ENCODE measurements at places on chromosomes 3 and 15. TPM values are rescaled to one million over a fixed set of nuclear protein-coding genes. Genes with fewer than 3 reads are reported as not detected.

The SUMF1 gene
- total RNA-seq: 15.5 TPM

The ALDH1L1 gene
- 0.36 TPM for total RNA-seq

The HDC gene
- total RNA-seq: not detected

The TRPC1 gene
- total RNA-seq: 29.6 TPM

The ADGRG7 gene
- total RNA-seq: not detected

The UROC1 gene
- total RNA-seq: not detected

The KCNAB1 gene
- total RNA-seq: not detected

The PLCH1 gene
- 0.03 TPM for total RNA-seq

The ATP13A4 gene
- total RNA-seq: not detected

The B3GALNT1 gene
- 31.1 TPM for total RNA-seq

The VEPH1 gene
- total RNA-seq: 0.51 TPM

The CPA3 gene
- not detected for total RNA-seq

The RAD51 gene
- total RNA-seq: 30.3 TPM

The GRM7 gene
- not detected for total RNA-seq

The CFAP44 gene
- 0.74 TPM for total RNA-seq
